ENCODE measurements at places on chromosomes 1 and 21.

DNA sequence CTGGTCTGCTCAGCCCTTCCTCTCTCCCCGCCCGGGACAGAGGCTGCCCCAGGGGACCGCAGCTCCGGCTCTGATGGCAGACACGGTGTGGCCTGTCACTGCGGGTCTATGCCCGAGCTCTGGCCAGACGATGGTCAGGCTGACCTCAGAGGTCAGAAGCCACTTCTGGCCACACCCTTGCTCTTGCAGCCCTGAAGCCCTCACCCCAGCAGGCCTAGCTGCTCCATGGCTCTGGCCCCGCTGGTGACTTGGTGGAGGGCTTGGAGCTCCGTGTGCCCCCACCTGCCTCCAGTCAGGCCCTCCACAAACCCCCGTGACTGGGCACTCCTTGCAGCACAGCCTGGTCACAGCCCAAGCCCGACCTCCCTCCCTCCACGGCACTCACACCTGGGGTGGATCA, 47.6 kb downstream of the PRDM16 start:
- no peak for DNase-seq

GRCh38 chr1:200437556-200438203, 27.8 kb upstream of the ZNF281 start:
- DNase-seq = no peak

DNA sequence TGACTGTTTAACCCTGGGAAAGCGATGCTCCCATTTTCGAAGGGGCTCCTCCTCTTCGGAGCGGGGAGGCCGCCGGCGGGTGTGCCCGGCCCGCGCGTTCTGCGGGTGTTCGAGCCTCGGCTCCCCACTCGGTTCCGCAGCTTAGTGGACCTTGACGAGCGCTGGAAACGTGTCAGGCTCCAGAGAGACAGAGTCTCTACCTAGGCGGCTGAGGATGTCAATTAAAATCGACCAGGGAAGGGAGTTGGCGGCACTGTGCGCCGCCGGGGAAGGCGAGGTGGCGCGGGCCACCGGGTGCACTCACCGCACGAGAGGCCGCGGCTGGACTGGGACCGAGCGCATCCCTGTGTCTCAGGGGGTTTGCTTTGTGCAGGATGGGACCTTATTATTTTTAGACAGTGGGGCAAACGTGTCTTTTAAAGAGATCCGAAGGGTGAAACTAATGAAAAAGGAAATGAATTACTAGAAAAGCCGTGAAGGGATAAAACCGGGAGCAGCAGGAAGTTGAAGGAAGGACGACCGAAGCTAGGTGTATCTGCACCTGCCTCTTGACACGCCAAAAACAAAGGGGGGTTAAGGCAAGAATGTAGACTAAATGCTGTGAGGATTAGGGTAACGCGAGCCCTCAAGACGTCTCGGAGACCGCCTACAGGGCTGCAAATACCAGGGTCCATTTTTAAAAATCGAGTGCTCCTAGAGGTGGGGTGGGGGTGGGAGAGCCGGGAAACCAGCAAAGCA, 5.6 kb downstream of the LHX4 start:
- DNase-seq = no peak

GRCh38 chr1:53328009-53328461, at the start of gene LRP8:
LRP8 (minus strand) TSS chr1:53328070; CDS start chr1:53327912, 158 bp downstream.
- peak; percentile 50 for DNase-seq

GRCh38 chr1:244302876-244303609, 148.7 kb downstream of the ADSS2 start:
- DNase-seq = no peak

DNA sequence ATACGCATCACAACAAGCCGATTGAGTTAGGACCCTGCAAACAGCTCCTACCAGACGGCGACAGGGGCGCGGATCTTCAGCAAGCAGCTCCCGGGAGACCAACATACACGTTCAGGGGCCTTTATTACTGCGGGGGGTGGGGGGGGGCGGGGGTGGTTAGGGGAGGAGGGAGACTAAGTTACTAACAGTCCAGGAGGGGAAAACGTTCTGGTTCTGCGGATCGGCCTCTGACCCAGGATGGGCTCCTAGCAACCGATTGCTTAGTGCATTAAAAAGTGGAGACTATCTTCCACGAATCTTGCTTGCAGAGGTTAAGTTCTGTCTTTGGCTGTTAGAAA, 162.0 kb downstream of the RUNX1 start:
- DNase-seq = no peak

- no peak for DNase-seq
Observed at GRCh38 chr1:56920591-56921001, 45.2 kb downstream of the C8B start.

GRCh38 chr21:44800971-44801467, 601 bp downstream of the UBE2G2 start:
- DNase-seq = no peak

GRCh38 chr1:81004011-81004410, 796.7 kb upstream of the ADGRL2 start:
- DNase-seq = no peak

- DNase-seq = no peak
Observed at GRCh38 chr1:27333717-27334279, 8.0 kb upstream of the SYTL1 start.

GRCh38 chr1:20401405-20402010, 84.5 kb downstream of the CAMK2N1 start:
- DNase-seq = no peak

- no peak for DNase-seq
Observed at GRCh38 chr1:112033439-112034120, 44.1 kb upstream of the KCND3 start.

- no peak for DNase-seq
Observed at GRCh38 chr1:21384620-21385019, 55.3 kb upstream of the NBPF3 start.

- no peak for DNase-seq
Observed at GRCh38 chr1:111738133-111738435, 1.1 kb downstream of the INKA2 start.

All from stimulated activated CD8-positive, alpha-beta memory T cell treated with anti-CD3 and anti-CD28 coated beads, Interleukin-4, amount 100 ng/mL, for 1 hour (primary cell).